ENCODE measurements at places on chromosomes 2 and 18. TPM values are rescaled to one million over a fixed set of nuclear protein-coding genes. Genes with fewer than 3 reads are reported as not detected.

Gene IL36A
- total RNA-seq: not detected

Gene STEAP3
- total RNA-seq: 13.9 TPM

Gene CREB1
- 43.4 TPM for total RNA-seq

Gene DSG4
- total RNA-seq: not detected

Gene UGT1A9
- 0.07 TPM for total RNA-seq

Gene CRYGC
- not detected for total RNA-seq

Gene PDE11A
- total RNA-seq: 0.49 TPM

Gene GPATCH11
- 13.1 TPM for total RNA-seq

Gene HOXD10
- total RNA-seq: 9.3 TPM

Gene ASPRV1
- total RNA-seq: 0.15 TPM

Gene CD207
- not detected for total RNA-seq

Gene IFIH1
- 70.9 TPM for total RNA-seq

Gene SLC14A1
- 4.6 TPM for total RNA-seq

Gene CNDP1
- total RNA-seq: not detected

Gene LYPD1
- 146 TPM for total RNA-seq

Gene SERPINB7
- 15.7 TPM for total RNA-seq

Gene EFEMP1
- total RNA-seq: 128 TPM

GRCh38 chr2:75047992-75048625, 89.7 kb downstream of the POLE4 start:
- peak; percentile 88 for DNase-seq

GRCh38 chr2:95306336-95306895, 9.3 kb downstream of the KCNIP3 start:
- DNase-seq: no peak

GRCh38 chr2:17190527-17190926, 327.7 kb downstream of the RAD51AP2 start:
- no peak for DNase-seq

GRCh38 chr2:34831096-34831495, 1232.0 kb upstream of the FAM98A start:
- DNase-seq: no peak

DNA sequence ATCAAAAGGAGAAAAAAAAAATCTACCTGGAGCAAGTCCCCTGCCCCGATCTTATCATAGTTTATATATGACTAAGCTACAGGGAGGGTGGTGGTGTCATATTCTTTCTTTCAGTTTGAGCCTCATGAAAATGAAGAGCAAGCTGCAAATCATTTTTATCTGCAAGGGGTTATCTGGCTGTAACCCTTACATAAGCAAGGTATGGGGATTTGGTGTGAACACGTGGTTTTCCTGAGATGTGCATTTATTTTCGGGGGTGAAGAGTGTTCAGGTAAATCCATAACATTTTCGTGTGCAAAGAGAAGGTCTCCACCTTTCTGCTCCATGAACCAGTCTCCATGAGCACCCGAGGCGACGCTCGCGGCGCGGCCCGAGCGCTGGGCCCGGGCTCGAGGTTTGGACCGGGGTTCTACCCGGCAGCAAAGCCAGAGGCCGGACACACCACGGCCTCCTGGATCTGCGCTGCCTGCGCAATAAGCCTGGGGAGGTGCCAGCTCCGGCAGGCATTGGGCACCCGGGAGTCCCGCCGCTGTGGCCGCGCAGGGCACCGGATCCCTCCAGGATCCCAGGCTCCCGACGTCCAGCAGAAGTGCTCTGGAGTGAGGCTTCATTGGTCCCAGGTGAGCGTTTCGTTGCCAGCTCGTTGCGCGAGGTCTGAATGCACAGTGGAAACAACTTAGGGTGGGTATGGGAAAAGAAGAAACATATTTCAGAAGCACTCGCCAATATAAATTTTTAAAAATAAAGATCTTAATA, 36.1 kb upstream of the GPD2 start:
- peak; percentile 81 for DNase-seq

DNA sequence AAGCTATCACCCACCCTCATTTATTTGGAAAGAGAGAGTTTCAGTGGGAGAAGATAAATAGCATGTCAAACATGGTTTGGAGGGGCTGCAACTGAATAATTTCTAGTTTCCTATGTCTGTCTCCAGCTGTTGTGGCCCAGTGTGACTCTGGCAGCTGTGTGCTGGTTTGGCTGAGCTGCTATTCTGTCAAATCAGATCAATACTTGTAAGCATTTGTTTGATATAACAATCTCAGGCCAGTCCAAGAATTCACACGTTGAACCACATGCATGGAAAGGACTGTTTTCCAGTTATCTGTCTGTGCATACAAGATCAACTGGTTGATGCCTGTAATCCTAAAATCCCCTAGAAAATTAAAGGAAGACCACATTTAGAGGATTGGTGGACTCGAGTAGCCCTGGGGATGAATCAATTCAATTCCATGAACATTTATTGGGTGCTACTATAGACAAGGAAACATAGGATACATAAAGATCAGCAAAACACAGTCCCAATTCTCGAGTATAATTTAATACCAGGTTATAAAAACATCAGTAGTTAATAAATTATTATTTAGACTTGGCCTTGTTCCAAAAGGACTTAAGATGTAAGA, 209.0 kb upstream of the PARD3B start:
- DNase-seq: no peak

- DNase-seq: no peak
These were observed 308.8 kb upstream of the FAM98A start for GRCh38 chr2:33907866-33908265.

DNA sequence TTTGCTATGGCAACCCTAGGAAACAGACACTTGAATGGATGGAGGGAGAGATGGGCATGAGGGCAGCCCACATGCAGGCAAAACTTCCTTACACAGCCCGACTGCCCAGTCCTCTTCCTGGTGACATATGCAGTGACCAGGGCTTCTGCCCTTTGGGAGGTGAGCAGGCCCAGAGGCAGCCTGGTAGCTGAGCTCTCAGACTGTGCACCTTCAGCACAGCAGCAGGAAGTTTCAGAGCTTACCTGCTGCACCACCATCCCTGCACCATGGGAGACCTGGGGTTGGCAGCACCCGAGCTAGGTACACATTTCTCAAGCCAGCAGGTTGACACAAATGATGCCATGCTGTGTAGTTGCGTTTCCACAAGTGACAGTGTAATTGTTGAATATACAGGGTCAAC, 97.6 kb upstream of the LMAN1 start:
- no peak for DNase-seq

DNA sequence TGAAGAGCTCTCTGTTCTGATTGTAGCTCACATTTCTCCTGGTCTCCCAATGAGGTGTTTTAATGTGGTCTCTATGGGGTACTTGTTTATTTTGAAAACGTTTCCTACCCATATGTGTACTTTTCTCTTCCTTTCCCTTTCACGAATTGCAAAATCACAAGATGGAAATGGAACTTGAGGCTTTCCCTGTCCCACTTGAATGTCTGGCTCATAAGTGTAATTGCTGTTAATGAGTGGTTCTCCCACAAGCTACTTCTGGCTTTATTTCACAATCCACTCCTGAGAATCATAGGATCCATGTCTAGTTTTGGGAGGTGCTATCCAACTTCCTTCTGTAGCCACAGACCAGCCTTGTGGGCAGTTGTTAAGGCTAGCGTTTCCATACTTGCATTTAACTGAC, 81.1 kb upstream of the CAVIN2 start:
- DNase-seq: peak; percentile 76

- DNase-seq: no peak
These were observed 58.6 kb downstream of the FANCL start for GRCh38 chr2:58182527-58182926.

DNA sequence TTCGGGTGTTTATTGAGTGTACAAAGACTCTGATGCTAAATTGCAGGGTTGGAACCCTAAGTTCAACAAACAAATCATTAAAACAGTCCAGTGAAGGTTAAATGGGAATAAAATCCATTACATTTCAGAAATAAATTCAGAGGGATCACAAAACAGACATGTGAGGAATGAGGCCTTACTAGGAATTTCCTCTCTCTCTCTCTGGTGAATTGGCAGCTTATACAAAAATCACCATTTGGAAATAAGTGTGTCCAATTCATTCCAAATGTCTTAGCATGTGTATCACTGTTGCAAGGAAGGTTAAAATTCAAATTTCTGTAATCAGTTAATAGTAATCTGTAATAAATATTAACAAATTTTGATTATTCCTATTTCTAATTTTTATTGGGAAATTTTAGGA, 228.6 kb upstream of the PXDN start:
- DNase-seq: no peak

- DNase-seq: peak; percentile 76
These were observed 657 bp downstream of the ARL6IP6 start for GRCh38 chr2:152718909-152719645.

GRCh38 chr2:55419233-55419678, 400 bp downstream of the CCDC88A start:
- peak; percentile 59 for DNase-seq

GRCh38 chr2:65320042-65320725, 92.6 kb downstream of the ACTR2 start:
- DNase-seq: peak; percentile 95

- no peak for DNase-seq
These were observed 254.3 kb downstream of the FIGN start for GRCh38 chr2:163481515-163481914.

DNA sequence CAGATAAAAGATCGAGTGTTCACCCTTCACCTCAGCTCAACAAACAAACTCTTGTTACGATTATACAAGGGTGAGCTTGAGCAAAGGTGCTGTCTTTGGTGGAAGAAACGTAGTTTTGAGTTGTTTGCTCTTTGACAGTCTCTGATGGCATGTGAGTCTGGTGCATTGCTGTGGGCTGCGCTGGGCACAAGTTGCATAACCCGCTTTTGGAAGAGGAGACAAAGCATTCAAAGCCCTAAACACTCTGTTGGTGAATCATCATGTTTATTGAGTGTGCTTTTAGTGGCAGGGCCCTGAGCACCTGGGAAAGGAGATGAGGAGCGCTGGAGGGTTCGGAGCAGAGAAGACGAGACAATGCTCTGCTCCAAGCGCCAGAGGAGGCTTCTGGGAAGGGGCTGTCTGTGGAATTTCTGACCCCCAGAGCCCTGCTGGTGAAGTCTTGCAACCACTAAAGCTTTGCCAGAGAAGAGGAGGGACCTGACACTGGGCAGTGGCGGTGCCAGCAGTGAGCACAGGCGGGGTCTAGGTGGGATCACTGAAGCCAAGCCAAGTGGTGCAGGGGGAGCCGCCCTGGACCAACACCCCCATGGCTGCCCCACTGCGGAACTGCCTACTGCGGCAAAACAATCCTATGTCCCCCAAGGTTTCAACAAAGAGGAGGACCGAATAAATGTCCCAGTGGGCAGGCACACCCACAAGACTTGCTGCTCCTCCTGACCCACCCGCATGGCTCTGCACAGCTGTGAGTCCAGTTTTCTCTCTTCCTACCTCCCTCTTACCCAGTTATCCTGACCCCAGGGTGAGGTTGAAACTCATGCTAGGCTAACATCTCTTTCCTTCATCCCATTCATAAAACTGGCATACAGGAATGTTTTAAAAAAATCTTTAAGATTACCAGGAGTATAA, 64.0 kb downstream of the TNFRSF11A start:
- DNase-seq: peak; percentile 66

DNA sequence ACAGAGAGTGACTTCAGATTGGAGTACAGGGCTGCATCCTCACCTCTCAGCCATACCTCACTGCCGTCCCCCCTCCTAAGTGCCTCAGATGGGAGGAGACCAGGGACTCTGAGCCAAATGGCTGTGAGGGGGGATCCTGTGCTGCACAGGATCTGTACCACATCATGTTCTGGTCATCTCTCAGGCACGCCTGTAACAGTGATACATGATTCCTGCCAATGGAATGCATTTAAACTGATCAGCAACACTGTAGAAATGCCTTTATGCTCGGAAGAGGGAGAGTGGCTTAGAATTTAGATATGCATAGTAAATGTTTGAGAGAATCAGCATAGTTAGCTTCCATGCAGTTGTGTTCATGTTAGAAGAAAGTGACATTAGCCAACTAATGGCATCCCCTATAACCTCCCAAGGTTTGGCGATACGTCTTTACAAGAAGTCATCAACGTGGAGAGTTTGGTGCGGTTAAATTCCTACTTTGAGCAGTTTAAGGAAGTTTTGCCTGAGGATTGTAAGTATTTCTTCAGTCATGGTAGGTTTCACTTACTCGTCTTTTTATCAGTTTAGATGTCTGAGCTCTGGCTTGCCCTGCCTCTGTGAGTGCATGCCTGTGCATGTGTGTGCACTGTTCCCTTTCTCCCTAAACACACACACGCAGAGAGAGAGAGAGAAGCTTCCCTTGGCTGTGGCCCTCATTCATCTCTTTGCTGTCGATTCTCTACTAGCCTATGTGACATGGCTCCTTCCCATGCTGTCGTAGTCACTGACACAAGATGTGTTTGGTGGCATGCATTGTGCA, 40.0 kb downstream of the COA5 start:
- no peak for DNase-seq

- DNase-seq: no peak
These were observed 105.9 kb downstream of the NAT8 start for GRCh38 chr2:73536133-73536840.

- no peak for DNase-seq
These were observed 916.0 kb upstream of the CELF4 start for GRCh38 chr18:38481576-38481975.

- no peak for DNase-seq
These were observed 568.1 kb downstream of the KCNJ3 start for GRCh38 chr2:155266583-155266982.

DNA sequence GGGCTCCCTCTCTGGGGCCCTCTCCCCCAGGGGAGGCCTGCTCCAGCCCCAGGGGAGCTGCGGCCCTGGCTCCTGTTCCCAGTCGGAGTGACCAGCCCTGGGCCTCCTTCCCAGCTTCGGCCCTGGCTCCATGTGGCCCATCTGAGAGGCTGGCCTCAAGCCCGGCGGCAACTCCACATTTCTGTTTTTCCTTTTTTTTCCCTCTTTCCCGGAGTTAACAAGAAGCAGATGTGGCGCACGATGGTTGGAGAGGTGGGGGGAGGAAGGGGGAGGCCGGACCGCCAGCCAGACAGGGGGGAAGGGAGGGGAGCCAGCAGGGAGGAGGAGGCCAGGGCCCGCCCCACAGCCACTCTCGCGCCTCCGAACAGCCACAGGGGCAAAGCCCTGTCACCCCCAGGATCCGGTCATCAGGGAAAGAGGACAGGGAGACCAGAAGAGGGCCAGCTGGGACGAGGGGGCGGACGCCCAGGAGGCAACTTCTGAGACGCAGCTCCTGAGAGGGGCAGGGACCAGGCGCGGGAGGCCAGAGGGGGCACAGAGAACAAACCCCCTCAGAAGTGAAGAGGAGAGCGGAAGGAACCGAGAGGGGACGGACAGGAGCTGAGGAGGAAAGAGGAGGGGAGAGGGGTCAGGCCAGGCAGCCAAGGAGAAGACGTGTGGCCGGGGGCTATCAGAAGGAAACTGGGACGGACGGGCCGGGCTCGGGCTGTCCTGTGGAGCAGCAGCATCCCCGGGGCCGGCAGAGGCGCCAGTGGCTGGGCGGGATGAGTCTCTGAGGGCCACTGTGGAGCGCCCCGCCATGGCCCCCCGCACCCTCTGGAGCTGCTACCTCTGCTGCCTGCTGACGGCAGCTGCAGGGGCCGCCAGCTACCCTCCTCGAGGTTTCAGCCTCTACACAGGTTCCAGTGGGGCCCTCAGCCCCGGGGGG, at the start of gene EMILIN1:
Gene EMILIN1, plus strand, starts transcription at position 349 of the 928 bp plus-strand sequence. Its CDS starts 451 bp downstream, at position 800.
- DNase-seq: peak; percentile 8

- no peak for DNase-seq
These were observed 132.8 kb downstream of the PIK3C3 start for GRCh38 chr18:42087876-42088275.
